ENCODE measurements at places on chromosomes 7 and 10.

DNA sequence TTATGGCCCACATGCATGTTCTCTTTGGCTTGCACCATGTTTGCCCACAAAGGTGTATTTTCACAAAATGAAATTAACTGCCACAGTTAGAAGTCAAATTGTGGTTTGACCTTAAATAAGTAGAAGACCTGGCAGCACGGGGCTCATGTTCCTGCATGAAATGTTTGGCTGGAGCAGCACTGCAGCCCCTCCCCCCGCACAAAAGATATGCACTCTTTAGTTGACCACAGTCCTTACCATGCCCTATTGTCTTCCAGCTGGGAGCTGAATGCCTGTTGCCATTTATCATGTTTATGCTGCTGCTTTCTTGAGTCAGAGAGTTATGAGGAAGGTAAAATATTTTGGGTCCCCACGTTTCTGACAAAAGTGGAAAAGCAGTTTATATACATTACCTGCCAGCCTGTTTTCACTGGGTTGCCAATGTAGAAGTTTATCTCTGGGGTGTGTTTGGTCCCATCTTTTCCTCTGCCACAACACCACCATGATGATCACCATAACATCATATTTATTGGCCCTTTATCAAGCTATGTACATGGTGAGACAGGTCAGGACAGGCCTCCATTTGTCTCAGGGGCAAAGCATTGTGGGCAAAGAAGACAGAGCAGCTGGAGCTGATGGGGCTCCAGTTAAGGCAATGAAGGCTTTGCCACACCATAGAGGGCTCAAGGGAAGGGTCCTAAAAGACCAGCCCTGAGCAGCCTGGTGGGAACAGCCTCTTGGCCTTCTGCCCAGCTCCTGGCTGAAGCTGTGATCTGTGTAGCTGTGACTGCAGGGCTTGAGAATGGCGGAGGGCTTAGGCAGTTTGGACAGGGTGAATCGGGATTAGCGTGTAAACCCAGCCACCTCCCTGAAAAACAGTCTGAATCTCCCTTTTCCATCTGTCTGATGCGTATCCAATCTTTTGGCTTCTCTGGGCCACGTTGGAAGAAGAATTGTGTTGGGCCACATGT is 5.4 kb downstream of the PRF1 start:
- DNase-seq = no peak

DNA sequence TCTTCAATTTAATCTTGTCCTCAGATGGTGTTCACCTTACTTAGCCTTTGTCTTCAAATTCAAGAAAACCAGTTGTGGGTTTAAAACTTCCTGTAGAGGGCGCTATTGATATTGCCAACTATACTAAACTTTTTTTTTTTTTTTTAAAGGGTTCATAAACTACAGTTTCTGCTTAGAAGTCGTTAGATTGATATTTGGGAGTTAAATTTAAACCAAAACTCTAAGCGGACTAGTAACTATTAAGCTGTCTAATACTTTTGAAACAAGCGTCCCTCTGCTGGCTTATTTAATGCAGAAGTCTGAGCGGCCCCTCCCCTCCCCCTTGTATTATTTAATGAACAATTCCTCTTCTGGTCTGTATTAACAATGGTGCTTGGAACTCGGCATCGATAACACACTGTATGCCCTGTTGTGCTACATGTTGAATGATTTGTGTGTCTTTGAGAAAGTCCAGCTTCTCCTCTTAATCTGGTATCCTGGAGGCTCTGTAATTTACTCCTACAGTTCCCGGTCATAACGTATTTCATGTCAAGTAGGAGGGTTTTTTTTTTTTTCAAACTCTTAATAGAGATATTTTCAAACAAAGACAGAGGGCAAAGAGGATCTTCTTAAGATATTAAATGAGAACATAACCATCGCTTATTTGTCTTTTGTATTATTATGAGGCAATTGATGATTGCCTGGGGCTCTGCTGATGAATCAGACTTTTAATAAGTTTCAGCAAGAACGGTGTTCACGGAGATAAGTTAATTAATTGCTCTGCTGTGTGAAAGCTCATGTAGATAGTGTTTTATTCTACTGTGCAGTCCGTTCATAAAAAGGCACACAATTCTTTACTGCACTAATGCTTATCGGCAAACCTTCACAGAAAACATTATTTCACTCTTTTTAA is 22.6 kb upstream of the CREB5 start:
- DNase-seq = no peak

DNA sequence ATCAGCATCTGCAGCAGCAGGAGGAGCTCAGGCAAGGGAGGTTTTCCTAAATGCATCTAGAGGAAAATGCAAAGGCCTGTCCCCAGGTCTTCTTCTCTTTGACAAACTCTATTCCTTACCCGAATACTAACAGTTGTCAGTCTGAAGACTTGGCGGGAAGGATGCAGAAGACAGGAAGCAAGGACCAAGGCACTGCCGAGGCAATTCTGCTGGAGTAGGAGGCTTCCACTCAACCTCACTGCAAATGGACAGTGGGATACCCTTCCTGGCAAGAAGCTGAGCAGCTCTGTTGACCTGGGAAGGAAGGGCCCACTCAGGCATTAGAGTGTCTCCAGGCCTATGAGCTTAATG is 373.0 kb downstream of the CCSER2 start:
- DNase-seq = no peak

- no peak for DNase-seq
Measured at GRCh38 chr7:17802056-17802455, 138.2 kb downstream of the SNX13 start.
